Muscle of arm (tissue), 14 donors: ENCODE measurements at places on chromosomes 11 and 22. TPM values are rescaled to one million over a fixed set of nuclear protein-coding genes. Genes with fewer than 3 reads are reported as not detected.

CCDC15 gene
- polyA plus RNA-seq: not detected

OPCML gene
- 1.7 TPM for polyA plus RNA-seq

POU2F3 gene
- polyA plus RNA-seq: 38.0 TPM

CATSPERZ gene
- not detected for polyA plus RNA-seq

SPON1 gene
- polyA plus RNA-seq: 21.6 TPM

RAB3IL1 gene
- 19.6 TPM for polyA plus RNA-seq

DCDC1 gene
- 0.97 TPM for polyA plus RNA-seq

OAF gene
- 38.4 TPM for polyA plus RNA-seq

NXPE2 gene
- 0.16 TPM for polyA plus RNA-seq

BAIAP2L2 gene
- not detected for polyA plus RNA-seq

OSM gene
- polyA plus RNA-seq: 1.2 TPM

TMEM86A gene
- 3.0 TPM for polyA plus RNA-seq

TXN2 gene
- polyA plus RNA-seq: 104 TPM

GVQW3 gene
- 8.1 TPM for polyA plus RNA-seq

TNKS1BP1 gene
- 112 TPM for polyA plus RNA-seq

TTC17 gene
- 54.4 TPM for polyA plus RNA-seq

FCHSD2 gene
- polyA plus RNA-seq: 27.4 TPM

FERMT3 gene
- polyA plus RNA-seq: 8.3 TPM

OR51B5 gene
- polyA plus RNA-seq: not detected

CD3D gene
- polyA plus RNA-seq: 0.66 TPM

TRIM6 gene
- 1.3 TPM for polyA plus RNA-seq

APOBEC3A gene
- polyA plus RNA-seq: 0.27 TPM

MOGAT2 gene
- polyA plus RNA-seq: 0.23 TPM

SCGB1C1 gene
- not detected for polyA plus RNA-seq

PATE2 gene
- polyA plus RNA-seq: 0.15 TPM

OR8K1 gene
- not detected for polyA plus RNA-seq

MS4A3 gene
- 0.61 TPM for polyA plus RNA-seq

SLC22A12 gene
- polyA plus RNA-seq: not detected

LBHD1 gene
- 3.3 TPM for polyA plus RNA-seq

C2CD2L gene
- polyA plus RNA-seq: 25.2 TPM

ACER3 gene
- 14.8 TPM for polyA plus RNA-seq

HBB gene
- polyA plus RNA-seq: 242 TPM

DBX1 gene
- polyA plus RNA-seq: 3.6 TPM

NLRP6 gene
- polyA plus RNA-seq: not detected

IL18 gene
- 0.44 TPM for polyA plus RNA-seq

NCR3LG1 gene
- 0.48 TPM for polyA plus RNA-seq

SCGB1A1 gene
- polyA plus RNA-seq: not detected

WNT7B gene
- polyA plus RNA-seq: 0.13 TPM

GRK3 gene
- 16.8 TPM for polyA plus RNA-seq

FKBP2 gene
- 39.0 TPM for polyA plus RNA-seq

HSPB2 gene
- polyA plus RNA-seq: 8.3 TPM

MYEOV gene
- polyA plus RNA-seq: 1.9 TPM

KCNJ5 gene
- 0.53 TPM for polyA plus RNA-seq

CRYBB2 gene
- polyA plus RNA-seq: 0.43 TPM

OR56A3 gene
- not detected for polyA plus RNA-seq
